ENCODE measurements at places on chromosomes 11 and 22.
A peak's percentile ranks its signal among the peaks of the same experiment; 100 is the strongest.

DNA sequence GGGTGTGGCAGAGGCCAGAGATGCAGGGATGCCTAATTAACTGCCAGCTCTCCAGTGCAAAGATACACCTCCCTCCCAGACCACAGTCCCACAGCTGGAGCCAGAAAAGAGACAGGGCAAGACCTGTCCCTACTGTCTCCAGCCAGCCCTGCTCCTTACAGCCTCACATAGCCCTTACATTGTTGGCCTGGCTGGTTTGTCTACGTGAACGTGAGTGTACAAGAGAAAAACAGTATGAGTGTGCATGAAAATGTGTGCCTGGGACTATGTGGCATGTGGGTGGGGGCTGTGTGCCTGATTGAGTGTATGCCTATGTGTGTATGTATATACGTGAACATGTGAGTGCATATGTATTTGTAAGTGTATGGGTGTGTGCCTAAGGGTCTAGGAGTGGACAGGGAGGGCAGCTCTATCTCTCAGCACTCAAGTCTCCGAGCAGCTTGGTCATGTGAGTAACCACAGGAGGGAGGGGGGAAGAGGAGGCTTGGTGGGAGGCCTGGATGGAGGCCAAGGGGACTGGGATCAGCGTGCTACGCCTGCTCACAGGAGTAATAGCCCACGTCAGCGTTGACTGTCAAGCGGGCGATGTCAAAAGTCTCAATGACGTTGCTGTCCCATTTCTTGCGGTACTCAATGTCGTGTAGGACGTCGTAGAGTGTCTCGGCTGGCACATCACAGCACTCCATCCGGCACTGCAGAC, 6.6 kb upstream of the ARAP1 start:
- DNase-seq = peak; percentile 38

GRCh38 chr22:42670921-42671709, 21.9 kb upstream of the CYB5R3 start:
- no peak for DNase-seq

DNA sequence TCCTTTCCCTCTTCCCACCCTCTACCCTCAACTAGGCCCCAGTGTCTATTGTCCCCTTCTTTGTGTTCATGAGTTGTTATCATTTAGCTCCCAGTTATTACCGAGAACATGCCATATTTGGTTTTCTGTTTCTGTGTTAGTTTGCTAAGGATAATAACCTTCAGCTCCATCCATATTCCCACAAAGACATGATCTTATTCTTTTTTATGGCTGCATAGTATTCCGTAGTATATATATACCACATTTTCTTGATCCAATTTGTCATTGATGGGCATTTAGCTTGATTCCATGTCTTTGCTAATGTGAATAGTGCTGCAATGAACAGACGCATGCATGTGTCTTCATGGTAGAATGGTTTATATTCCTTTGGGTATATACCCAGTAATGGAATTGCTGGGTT, 17.8 kb downstream of the C11orf71 start:
- DNase-seq = no peak

- no peak for DNase-seq
Observed at GRCh38 chr22:30185129-30185528, 61.4 kb downstream of the LIF start.

- DNase-seq = no peak
Observed at GRCh38 chr11:126619516-126619915, 264.0 kb downstream of the ST3GAL4 start.
